Activated T-helper 9 cell treated with anti-CD3 and anti-CD28 coated beads, Interleukin-2, amount 50 U/mL, for 16 hours (primary cell): ENCODE measurements at places on chromosomes 6 and 20.

DNA sequence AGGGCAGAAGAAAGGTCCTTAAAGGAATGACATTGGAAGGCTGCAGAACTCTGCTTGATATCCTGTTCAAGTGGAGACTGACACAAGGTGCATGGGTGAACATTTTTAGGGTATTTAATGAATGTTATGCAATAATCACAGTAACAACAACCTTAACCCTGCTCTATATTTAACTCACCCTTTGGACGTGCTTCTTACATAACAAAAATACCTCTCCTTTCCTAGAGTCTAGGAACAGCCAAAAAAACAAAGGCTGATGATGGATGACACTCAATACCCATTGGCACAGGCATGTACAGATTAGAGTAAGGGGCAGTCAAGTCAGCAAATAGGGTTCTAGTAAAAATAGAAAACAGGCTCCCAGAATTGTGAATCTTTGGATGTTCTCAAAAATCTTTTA is 30.6 kb downstream of the ROS1 start:
- no peak for DNase-seq

- DNase-seq, result no peak
Measured at GRCh38 chr6:5645328-5646290, 361.1 kb downstream of the NRN1 start.

GRCh38 chr6:56529594-56530191 is 113.0 kb downstream of the DST start:
- no peak for DNase-seq

DNA sequence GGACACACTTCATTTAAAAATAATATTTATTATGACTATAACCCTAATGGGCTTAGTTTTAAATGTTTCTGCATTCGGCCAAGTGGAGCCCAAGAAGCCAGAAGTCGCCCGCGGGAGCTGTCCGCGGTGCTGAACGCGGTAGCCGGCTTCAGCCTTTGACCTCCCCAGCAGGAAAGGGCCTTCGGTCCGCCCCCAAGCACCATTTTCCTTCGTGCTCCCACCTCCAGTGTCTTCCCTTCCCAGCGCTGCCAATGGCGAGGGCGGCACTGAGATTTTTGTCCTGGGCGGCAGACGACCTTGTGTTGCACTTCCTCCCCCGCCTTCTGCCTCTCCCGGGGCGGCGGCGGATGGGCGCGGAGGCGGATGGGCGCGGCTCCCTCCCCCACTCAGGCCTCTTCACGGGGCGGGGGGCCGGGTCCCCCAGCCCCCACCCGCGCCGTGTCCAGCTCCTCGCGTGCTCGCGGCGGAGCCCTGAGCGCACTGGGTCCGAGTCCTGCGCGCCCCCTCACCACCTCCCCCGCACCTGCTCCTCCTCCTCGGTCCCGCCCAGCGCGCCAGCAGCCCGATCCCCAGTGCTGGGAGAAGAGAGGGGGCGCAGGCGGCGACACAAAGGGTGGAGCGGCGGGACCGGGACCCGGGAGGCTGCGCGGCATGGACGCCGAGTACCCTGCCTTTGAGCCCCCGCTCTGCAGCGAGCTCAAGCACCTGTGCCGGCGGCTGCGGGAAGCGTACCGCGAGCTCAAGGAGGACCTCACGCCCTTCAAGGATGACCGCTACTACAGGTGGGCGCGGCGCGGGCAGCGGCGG is 23.6 kb upstream of the TMEM181 start:
- peak; percentile 58 for DNase-seq

- DNase-seq, result no peak
Measured at GRCh38 chr20:1203630-1204029, 376 bp downstream of the C20orf202 start.

- DNase-seq, result no peak
Measured at GRCh38 chr6:77786935-77787629, 134.2 kb downstream of the MEI4 start.

DNA sequence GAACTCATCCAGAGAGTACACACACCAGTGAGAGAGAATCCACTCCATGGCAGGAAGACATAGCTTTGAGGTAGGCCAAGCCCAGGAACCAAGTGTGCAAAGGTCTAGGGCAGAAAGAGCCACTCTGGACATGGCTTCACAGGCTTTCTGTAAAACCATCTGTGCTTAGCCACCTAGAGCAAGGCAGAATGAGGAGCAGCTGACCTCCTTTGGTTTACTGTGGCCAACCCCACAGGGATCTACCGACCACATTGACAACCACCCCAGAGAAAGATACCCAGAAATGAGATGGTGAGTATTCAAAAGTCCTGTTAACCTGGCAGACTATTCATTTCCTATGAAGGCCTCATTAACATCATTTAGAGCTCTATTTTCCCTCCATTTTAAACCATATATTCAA is 10.5 kb downstream of the ZHX3 start:
- DNase-seq, result no peak
